ENCODE measurements at places on chromosomes 16 and 17. TPM values are rescaled to one million over a fixed set of nuclear protein-coding genes. Genes with fewer than 3 reads are reported as not detected.

DNA sequence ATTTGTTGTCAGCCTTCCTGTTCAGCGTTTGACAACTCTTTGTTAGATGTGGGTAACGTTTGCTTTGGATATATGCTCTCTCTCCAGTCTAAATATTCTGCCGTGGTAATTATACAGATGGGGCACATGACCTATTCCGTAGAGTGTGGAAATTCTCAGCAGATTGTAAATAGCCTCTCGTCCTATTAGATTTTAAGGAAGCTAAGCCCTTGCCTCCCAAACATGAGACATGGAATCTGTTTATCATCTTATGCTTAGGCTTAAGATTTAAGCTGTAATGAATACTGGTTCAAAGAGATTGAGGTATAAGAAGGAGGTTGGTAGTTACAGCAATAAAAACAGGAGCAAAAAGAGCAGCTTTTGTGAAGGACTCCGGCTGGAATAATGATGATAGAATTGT lies 87.4 kb downstream of the RBFOX1 start:
- H3K27me3 ChIP-seq, result no peaks in the 10 kb centered on the region
- H3K4me3 ChIP-seq, result no peak overlapping the region
- H3K36me3 ChIP-seq, result no peaks in the 10 kb centered on the region
- no peaks in the 10 kb centered on the region for H3K4me1 ChIP-seq

DNA sequence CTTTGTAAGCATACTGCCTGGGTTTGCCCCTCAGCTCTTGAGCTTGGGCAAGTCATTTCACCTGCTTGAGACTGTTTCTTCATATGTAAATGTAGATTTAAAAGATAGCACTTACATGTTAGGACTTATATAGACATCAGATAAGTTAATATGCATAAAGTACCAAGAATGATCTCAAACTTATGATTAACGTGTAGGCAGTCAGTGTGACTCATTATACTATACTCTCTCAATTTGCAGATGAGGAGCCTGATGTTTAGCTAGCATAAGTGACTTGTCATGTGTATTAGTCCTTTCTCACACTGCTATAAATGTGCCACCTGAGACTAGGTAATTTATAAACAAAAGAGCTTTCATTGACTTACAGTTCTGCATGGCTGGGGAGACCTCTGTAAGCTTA lies 690.5 kb downstream of the KCNJ2 start:
- no peak for DNase-seq
- H3K27ac ChIP-seq, result no peak overlapping the region
- no peak overlapping the region for H3K4me3 ChIP-seq
- no peaks in the 10 kb centered on the region for H3K36me3 ChIP-seq

- H3K27me3 ChIP-seq, result no peaks in the 10 kb centered on the region
- H3K4me1 ChIP-seq, result peaks cover 38% of the 10 kb centered on the region
- peak; percentile 28 for DNase-seq
- H3K27ac ChIP-seq, result peak overlapping the region; percentile 92
- H3K36me3 ChIP-seq, result peaks cover 16% of the 10 kb centered on the region
These were observed 1.5 kb upstream of the FAAP100 start for GRCh38 chr17:81553616-81554181.

Gene KRT31
- total RNA-seq, result not detected

DNA sequence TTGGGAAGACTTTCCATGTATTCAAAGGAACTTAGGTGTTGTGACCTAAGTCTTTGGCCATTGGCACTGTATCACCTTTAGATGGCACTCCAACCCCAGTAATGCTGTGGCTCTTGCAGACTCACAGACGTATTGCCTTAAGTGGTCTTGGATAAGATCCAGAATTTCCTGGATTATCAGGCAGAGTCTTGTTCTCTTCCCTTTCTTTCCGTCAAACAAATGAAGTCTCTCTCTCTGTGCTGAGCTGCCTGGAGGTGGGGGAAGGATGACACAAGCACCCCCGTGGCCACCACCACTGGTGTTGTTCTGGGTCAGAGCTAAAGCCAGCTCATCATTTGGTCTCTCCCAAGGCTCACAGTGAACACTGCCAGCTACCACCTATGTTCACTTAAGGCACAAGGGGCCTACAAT lies 789.9 kb upstream of the KIF2B start:
- no peaks in the 10 kb centered on the region for H3K4me1 ChIP-seq
- no peaks in the 10 kb centered on the region for H3K27me3 ChIP-seq
- no peak overlapping the region for H3K27ac ChIP-seq
- DNase-seq, result peak; percentile 5
- no peak overlapping the region for H3K4me3 ChIP-seq
- H3K36me3 ChIP-seq, result no peaks in the 10 kb centered on the region

- no peaks in the 10 kb centered on the region for H3K4me1 ChIP-seq
- H3K36me3 ChIP-seq, result peaks cover 4% of the 10 kb centered on the region
- H3K4me3 ChIP-seq, result no peak overlapping the region
- no peak overlapping the region for H3K27ac ChIP-seq
These were observed 53.6 kb upstream of the ZC3H18 start for GRCh38 chr16:88516601-88517061.

Gene CTRB1
- not detected for total RNA-seq

GRCh38 chr16:88830258-88830657 lies 18.5 kb upstream of the APRT start:
- H3K27me3 ChIP-seq, result no peaks in the 10 kb centered on the region
- no peak overlapping the region for H3K4me3 ChIP-seq
- peaks cover 2% of the 10 kb centered on the region for H3K36me3 ChIP-seq
- no peak overlapping the region for H3K27ac ChIP-seq

DNA sequence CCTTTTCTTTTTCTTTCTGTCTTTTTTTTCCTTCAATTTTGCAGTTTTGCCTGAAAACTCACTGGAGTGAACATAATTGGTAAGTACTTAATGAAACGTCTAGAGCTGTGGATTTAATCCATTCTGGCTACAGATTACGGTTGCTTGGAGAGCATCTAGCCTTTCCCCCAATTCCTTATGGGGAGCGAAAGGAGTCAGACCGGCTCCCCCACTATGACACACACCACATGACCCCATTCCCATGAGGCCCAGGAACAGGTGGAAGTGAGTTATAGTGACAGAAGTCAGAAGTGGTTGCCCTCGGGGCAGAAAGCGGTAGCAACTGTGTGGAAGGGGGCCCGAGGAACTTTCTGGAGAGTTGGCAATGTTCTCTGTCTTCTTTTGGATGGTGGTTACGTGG lies 41.2 kb downstream of the EMP2 start:
- no peaks in the 10 kb centered on the region for H3K36me3 ChIP-seq
- H3K4me3 ChIP-seq, result no peak overlapping the region
- H3K27me3 ChIP-seq, result peaks cover 1% of the 10 kb centered on the region
- no peaks in the 10 kb centered on the region for H3K4me1 ChIP-seq

Gene TLCD1
- 8.7 TPM for total RNA-seq

DNA sequence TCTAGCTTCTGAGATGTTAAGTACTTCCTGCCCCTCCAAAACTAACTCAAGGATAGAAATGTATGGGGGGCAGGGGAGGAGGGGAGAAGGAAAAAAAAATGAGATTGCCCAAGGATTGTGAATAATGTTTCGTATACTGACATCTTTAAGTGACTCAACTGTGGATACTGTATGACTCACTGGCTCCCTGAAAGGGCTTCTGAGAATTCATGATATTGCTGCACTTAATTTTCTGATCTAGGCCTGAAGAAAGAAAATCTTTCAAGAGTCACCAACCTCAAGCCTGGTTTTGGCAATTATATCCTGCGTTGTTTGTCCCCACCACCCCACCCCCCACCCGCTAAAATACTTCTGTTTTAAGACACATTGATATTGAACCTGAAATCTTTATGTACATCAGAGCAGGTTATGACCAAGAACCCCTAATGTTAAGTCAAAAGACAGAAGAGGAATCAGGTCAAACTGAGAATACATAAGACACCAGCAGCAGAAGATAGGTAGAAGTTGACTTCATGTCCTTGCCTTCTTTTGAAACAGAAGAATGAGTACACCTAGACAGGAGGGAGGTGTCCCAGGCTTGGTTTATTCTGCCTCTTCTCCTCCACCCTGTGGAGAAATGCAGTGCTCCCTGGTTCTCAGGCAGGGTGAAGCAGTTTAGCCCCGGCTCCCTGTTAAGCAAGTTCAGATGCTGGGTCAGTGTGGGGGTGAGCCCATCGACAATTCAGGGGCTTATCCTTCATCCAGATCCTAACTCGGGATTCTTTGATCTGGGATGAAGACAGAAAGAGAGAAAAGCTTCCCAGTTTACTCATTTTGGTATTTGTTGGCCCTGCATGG lies 3.3 kb upstream of the FBXL20 start:
- no peaks in the 10 kb centered on the region for H3K27me3 ChIP-seq
- DNase-seq, result peak; percentile 55
- H3K4me3 ChIP-seq, result peak overlapping the region; percentile 36
- H3K4me1 ChIP-seq, result peaks cover 52% of the 10 kb centered on the region
- peak overlapping the region; percentile 82 for H3K27ac ChIP-seq
- H3K36me3 ChIP-seq, result peaks cover 29% of the 10 kb centered on the region

DNA sequence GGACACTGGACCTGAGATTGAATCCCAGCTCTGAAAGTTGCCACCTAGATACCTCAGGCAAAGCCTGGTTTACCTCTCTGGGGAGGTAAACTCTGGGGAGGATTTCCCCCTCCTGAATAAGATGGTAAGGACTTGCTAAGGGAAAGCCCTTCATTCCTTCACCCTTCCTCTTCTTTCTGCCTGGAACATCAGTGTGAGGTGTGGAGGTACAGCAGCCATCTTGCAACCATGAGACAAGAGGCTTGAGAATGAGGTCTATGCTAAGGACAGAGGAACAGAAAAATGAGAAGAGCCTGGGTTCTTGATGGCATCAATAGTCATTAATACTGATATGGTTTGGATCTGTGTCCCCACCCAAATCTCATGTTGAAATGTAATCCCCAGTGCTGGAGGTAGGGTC lies 23.7 kb upstream of the ADCY9 start:
- no peak overlapping the region for H3K4me3 ChIP-seq
- H3K36me3 ChIP-seq, result no peaks in the 10 kb centered on the region
- H3K27ac ChIP-seq, result no peak overlapping the region
- peaks cover 8% of the 10 kb centered on the region for H3K27me3 ChIP-seq
- no peak for DNase-seq

- H3K4me3 ChIP-seq, result peak overlapping the region; percentile 93
- H3K4me1 ChIP-seq, result peaks cover 89% of the 10 kb centered on the region
- DNase-seq, result no peak
- peak overlapping the region; percentile 100 for H3K27ac ChIP-seq
- H3K27me3 ChIP-seq, result no peaks in the 10 kb centered on the region
- H3K36me3 ChIP-seq, result peaks cover 33% of the 10 kb centered on the region
These were observed 6.5 kb downstream of the ADCY7 start for GRCh38 chr16:50272687-50273381.

GRCh38 chr16:18958621-18959029 lies 25.1 kb upstream of the TMC7 start:
- no peak overlapping the region for H3K27ac ChIP-seq
- peaks cover 7% of the 10 kb centered on the region for H3K4me1 ChIP-seq
- H3K36me3 ChIP-seq, result no peaks in the 10 kb centered on the region
- H3K27me3 ChIP-seq, result no peaks in the 10 kb centered on the region
- H3K4me3 ChIP-seq, result no peak overlapping the region
- DNase-seq, result no peak

DNA sequence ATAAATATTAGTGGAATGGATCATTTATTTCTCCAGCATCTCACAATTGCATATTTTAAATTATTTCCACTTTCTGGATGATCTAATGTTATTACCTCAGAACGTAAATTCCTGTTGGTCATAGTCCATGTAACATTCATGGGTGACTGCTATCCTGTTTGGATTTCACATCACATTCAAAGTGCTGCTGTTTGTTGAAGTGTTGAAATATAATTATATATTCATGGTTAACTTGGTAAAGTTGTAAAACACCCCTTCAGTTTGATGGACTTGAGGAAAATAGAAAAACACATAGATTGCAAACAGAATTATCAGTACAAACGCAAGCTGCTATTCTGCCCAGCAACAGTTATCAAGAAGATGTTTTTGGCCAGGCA lies 59.6 kb downstream of the TANGO6 start:
- H3K36me3 ChIP-seq, result peaks cover 15% of the 10 kb centered on the region
- no peak overlapping the region for H3K4me3 ChIP-seq
- no peaks in the 10 kb centered on the region for H3K27me3 ChIP-seq
- no peak overlapping the region for H3K27ac ChIP-seq
- DNase-seq, result no peak
- no peaks in the 10 kb centered on the region for H3K4me1 ChIP-seq

DNA sequence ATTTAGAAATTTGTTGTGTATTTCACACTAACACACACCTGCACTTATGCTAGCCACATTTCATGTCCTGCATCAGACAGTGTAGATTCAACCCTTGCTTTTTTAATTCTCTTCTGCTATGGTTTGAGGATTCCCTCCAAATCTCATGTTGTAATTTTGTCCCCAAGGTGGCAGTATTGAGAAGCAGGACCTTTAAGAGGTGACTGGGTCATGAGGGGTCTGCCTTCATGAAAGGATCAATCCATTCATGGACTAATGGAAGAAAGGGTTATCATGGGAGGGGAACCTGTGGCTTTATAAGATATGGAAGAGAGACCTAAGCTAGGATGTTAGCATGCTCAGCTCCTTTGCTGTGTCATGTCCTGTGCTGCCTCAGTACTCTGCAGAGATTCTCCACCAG lies 1032.2 kb downstream of the CDH11 start:
- no peak for DNase-seq
- H3K36me3 ChIP-seq, result no peaks in the 10 kb centered on the region
- no peaks in the 10 kb centered on the region for H3K27me3 ChIP-seq
- H3K4me1 ChIP-seq, result no peaks in the 10 kb centered on the region
- no peak overlapping the region for H3K4me3 ChIP-seq
- no peak overlapping the region for H3K27ac ChIP-seq

Gene C17orf100
- 1.1 TPM for total RNA-seq

GRCh38 chr17:80109713-80110446 lies 8.5 kb downstream of the GAA start:
- no peak overlapping the region for H3K27ac ChIP-seq
- H3K36me3 ChIP-seq, result peaks cover 6% of the 10 kb centered on the region
- no peaks in the 10 kb centered on the region for H3K27me3 ChIP-seq

Gene KRTAP3-2
- not detected for total RNA-seq

Gene PDILT
- not detected for total RNA-seq

DNA sequence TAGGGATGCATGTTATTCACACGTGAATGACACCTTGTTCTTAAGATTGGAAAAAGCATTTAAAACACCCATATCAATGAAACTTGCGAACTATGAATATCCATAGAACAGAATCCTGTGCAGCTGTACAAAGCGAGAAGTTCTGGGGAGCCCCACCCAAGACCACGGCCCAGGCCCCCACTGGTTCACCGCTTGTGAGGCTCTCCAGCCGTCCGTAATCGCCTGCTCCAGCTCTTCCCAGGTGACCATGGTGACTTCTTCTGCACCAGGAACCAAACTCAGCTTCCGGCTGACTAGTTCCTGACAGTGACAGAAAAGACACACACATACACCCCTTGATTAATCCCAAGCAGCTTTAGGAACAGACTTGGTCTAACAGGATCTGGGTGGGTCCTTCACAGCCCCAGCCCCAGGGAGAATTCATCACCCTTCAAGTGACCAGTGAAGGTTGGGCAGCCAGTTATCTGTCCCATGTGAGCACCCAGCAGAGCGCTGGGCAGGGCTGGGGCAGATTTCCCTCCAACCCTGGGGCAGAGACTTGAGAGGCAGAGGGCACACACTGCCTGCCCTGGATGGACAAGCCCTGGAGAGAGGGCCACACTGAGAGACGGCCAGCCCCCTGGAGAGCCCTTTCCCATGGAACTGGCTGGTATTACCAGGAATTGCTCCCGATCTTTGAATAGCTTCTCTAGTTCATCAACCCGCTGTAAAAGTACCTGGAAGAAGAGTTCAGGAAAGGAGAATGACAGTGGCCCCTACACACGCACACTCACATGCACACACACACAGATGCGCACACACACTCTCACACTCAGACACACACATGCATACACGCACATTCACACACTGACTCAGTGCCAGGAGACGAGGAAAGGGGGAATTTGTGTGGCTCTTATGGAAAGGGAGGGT lies 3.6 kb downstream of the QRICH2 start:
- no peak overlapping the region for H3K27ac ChIP-seq
- DNase-seq, result no peak
- no peak overlapping the region for H3K4me3 ChIP-seq
- H3K4me1 ChIP-seq, result peaks cover 1% of the 10 kb centered on the region

All from activated CD8-positive, alpha-beta T cell treated with anti-CD3 and anti-CD28 coated beads for 36 hours (primary cell).